ENCODE measurements at places on chromosomes 5 and 9. TPM values are rescaled to one million over a fixed set of nuclear protein-coding genes. Genes with fewer than 3 reads are reported as not detected.

The SHB gene
- 17.9 TPM for total RNA-seq

- DNase-seq: no peak
- H3K27ac ChIP-seq: no peak overlapping the region
- no peaks in the 10 kb centered on the region for H3K36me3 ChIP-seq
- no peaks in the 10 kb centered on the region for H3K4me1 ChIP-seq
These were observed 123.1 kb downstream of the PAPPA start for GRCh38 chr9:116276651-116277121.

DNA sequence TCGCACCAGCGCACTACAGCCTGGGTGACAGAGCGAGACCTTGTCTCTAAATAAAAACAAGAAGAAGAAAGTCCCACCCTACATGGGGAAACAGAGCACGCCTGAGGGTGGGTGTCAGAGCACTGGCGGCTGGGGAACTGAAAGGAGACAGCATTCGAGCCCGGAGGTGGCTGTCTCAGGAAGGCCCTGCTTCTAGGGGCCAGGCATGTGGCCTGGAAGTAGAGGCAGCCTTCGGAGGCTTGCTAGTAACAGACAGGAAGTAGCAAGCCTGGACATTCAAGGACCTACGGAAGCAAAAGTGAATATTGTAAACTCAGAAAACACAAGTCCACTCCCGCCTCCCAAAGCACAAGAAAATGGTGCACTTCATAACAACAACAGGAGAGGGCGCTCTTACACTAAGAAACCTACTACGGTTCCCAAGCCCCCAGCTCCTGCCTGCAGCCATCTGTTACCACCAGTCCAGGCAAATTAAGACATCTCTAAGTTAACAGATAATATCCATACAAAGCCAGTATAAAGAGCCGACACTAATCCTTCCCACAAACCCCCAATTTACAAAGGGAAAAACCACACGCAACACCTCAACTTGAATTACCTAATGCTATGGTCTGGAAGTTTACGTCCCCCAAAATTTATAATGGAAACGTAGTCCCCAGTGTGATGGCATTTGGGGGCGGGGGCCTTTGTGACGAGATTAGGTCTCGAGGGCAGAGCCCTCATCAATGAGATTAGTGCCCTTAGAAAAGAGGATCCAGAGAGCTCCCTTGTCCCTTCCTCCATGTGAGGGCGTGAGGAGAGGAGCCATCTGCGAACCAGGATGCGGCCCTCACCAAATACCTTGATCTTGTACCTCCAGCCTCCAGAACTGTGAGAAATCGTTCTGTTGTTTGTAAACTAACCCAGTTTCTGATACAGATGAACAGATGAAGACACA is 7.7 kb downstream of the RASGEF1C start:
- no peaks in the 10 kb centered on the region for H3K4me1 ChIP-seq
- H3K36me3 ChIP-seq: no peaks in the 10 kb centered on the region
- no peak overlapping the region for H3K4me3 ChIP-seq
- H3K27ac ChIP-seq: no peak overlapping the region
- no peak for DNase-seq
- H3K27me3 ChIP-seq: no peaks in the 10 kb centered on the region

The WDR38 gene
- total RNA-seq: 0.33 TPM

DNA sequence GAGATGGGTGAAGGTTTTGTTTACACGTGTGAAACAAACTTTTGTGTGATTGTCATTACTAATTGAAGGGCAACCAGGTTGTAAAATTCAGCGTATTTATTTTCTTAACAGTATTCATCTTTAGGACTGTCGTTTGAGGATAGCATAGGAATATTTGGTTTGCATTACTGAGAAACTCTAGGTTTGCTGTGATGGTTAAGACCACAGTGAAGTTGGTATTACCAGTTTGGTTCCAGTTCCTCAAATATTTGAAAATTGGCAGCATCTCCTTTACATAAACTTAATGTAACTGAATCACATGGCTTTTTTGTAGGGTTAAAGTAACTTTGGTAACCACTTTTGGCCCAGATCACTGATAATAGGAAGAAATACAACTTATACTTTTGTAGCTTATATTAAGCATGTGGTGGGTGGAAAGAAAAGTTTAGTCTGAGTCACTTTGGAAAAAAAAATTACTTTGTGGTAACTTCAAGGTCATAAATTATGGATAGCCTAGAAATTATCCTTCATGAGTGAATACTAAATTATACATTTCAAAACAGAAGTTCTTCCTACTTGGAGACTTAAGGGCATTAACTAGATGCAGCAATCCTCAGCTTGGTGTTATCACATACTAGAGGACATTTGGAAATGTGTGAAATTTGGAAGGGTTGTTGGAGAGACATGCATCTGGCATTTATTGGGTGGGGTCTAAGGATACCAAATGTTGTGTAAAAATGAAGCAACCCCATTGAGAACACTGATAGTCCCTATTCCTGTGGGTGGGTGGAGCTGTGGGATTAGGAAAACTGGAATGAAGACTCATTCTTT is 33.9 kb downstream of the G3BP1 start:
- H3K4me3 ChIP-seq: no peak overlapping the region
- peak overlapping the region; percentile 46 for H3K27ac ChIP-seq
- H3K27me3 ChIP-seq: no peaks in the 10 kb centered on the region
- DNase-seq: no peak

DNA sequence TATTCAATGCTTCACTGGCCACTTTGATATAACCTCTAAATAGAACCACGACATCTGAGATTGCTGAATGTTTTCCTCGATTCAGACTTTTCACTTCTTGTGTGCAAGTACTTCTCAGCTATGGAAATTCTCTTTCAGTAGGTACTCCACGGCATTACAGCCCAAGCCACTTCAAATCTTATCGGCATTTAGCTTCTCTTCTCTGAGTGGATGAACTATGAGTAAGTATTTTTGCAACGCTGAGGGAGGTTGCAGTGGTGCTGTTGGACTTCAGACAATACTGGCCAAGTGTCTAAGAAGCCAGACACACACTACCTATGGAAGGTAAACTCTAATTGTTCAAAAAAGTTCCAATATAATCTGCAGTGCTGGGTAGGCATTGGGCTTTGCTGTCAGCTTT is 60.1 kb downstream of the FBN2 start:
- no peak for DNase-seq
- H3K27me3 ChIP-seq: no peaks in the 10 kb centered on the region
- H3K4me3 ChIP-seq: no peak overlapping the region
- H3K36me3 ChIP-seq: no peaks in the 10 kb centered on the region
- no peaks in the 10 kb centered on the region for H3K4me1 ChIP-seq

- H3K36me3 ChIP-seq: no peaks in the 10 kb centered on the region
- H3K27ac ChIP-seq: no peak overlapping the region
- H3K4me3 ChIP-seq: no peak overlapping the region
- no peaks in the 10 kb centered on the region for H3K4me1 ChIP-seq
These were observed 37.0 kb upstream of the OR2S2 start for GRCh38 chr9:35994959-35995358.

The PRR7 gene
- total RNA-seq: 1.3 TPM

All from breast epithelium (tissue), 4 donors.